ENCODE measurements at places on chromosomes 11 and 22.
A peak's percentile ranks its signal among the peaks of the same experiment; 100 is the strongest.

DNA sequence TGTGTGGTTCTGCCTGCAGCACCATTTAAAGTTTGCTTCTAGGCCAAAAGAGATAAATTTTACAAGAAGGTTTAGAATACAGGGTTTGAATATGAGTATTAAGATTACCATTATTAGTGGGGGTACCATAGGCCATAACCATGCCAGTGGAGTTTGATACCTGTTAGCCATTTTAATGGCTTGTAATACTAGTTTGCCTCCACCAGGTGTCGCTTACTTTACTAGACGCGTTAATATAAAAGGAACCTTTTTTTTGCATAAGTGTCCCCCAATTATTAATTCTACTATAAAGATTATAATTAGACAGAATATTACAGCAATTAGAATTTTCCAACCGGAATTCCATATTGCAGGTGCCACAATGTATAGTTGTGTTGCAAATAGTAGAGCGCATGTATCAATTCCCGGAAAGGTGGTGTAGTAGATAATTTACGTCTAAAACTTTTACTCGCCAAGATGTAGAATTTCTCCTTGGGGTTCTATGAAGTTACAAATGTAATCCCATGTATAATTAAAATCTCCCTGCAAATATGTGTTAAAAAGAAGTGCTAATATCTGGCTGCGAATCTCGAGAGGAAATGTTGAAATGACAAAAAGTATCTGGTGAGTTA lies 16.1 kb downstream of the MS4A6E start:
- DNase-seq: no peak

DNA sequence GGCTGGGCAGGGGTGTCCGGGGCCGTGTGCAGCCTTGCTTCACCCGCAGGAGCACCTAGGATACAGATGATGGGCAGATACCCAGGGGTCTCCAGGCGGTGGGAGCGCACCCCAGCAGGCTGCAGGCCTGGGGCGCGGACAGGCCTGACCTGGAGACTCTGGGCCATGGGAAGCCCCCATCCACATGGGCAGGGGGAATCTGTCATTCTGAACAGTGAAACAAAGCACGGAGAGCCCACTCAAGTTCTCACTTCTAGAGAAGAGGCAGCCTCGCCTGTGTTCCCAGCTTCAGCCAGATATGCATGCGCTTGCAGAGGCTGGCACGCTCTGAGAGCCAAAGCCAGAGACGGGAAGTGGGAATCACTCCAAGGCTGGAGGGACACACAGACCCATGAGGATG lies 333.1 kb downstream of the BRD1 start:
- DNase-seq: no peak

GRCh38 chr11:79237091-79237490 lies 203.7 kb downstream of the TENM4 start:
- DNase-seq: no peak

DNA sequence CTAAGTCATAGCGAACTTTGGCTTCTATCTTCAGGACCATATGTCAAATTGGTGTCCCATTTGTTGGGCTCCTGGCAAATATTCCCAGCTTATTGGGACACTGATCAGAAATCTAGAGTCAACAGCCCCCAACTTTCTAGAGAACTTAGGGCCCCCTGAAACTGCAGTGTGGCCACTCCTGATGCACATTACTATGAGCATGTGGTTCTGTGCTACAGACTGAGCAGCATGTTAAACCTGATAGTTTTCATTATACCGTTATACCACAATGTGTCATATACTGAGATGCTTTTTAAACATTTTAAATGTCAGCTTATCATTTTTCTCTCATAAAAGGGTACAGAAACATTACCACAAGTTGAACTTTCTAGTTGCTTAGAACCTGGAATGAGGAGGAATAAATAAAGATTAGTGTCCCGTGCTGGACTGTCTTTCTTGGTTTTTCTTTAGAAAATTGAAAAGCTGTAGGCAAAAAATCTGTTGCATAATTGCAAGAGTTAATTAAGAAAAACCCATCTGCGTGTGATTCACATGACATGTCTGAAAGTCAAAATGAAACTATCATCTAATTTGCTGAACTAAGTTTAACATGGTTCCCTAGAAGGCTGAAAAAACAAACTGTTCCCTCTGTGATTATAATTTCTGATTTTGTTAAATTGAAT lies 16.4 kb upstream of the CTSC start:
- no peak for DNase-seq

- no peak for DNase-seq
Measured at GRCh38 chr11:117970400-117971024, 15.7 kb upstream of the IL10RA start.

GRCh38 chr11:103683576-103683975 lies 352.9 kb upstream of the DDI1 start:
- DNase-seq: no peak

- no peak for DNase-seq
Measured at GRCh38 chr11:128733440-128734102, 39.7 kb downstream of the FLI1 start.

GRCh38 chr11:8067929-8068575 lies 13.0 kb upstream of the TUB start:
- no peak for DNase-seq

- no peak for DNase-seq
Measured at GRCh38 chr22:18077087-18077638, 627 bp upstream of the PEX26 start.

GRCh38 chr11:79076526-79077115 lies 364.2 kb downstream of the TENM4 start:
- DNase-seq: no peak

- DNase-seq: no peak
Measured at GRCh38 chr11:76215941-76216340, 9.6 kb upstream of the WNT11 start.

DNA sequence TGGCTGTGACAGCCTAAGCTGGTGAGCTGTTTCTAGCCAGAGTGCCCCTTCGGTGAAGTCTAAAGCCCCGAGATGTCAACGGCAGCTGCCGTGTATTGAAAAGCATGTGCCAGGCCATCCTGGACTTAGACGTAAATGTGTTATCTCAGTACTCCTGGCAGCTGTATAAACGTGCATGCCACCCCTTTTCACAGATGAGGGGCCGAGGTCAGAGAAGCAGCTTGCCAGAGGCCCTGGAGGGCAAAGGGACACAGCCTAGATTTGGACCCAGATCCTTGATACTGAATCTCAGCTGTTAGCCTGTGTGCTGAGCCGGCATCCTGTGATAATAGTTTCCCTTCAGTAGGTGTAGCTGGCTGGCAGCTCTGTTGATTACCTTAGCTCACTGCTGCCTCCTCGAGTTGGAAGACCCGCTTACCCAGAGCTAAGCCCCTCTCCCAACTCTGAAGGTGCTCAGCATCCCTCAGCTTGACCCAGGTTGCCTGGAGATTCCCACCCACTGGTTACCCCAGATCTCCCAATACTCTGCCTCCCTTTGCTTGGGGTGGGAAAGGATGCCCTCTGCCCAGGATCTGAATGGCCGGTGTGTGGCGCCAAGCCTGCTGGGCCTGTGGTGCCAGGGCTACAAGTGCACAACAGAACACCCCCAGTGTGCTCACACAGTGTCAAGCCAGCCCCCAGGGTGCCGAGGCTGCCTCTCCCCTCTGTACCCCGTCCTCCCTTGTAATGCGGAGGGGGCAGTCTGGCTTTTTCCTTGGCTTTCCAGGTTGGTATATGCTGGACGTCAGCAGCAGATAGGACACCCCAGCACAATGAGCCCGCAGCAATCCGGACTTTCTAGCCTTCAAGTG lies 59.8 kb upstream of the WNT7B start:
- no peak for DNase-seq

GRCh38 chr11:119085437-119085847 lies 761 bp downstream of the HMBS start:
- DNase-seq: no peak

GRCh38 chr22:46561435-46561905 lies 24.1 kb upstream of the CELSR1 start:
- no peak for DNase-seq

GRCh38 chr11:355581-356458 lies 13.5 kb upstream of the B4GALNT4 start:
- DNase-seq: peak; percentile 85

DNA sequence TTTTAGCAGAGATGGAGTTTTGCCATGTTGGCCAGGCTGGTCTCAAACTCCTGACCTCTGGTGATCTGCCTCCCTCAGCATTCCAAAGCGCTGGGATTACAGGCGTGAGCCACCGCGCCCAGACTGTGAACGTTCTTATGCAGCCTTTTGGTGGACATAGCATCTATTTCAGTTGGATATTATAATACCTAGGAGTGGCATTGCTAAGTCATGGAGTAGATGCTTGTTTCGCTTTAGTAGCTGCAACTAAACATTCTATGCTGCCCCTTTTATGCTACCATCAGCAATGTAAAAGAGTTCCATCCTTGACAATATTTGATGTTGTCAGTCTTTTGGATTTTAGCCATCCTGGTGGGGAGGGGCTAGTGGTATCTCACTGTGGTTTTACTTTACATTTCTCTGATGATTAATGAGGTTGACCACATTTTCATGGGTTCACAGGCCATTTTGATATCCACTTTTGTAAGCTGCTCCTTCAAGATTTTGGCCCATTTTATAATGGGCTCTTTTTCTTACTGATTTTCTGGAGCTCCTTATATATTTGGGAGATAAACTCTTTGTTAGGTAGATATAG lies 16.5 kb upstream of the APOBEC3A start:
- DNase-seq: no peak

- no peak for DNase-seq
Measured at GRCh38 chr22:40444178-40444831, 73.9 kb downstream of the SGSM3 start.

DNA sequence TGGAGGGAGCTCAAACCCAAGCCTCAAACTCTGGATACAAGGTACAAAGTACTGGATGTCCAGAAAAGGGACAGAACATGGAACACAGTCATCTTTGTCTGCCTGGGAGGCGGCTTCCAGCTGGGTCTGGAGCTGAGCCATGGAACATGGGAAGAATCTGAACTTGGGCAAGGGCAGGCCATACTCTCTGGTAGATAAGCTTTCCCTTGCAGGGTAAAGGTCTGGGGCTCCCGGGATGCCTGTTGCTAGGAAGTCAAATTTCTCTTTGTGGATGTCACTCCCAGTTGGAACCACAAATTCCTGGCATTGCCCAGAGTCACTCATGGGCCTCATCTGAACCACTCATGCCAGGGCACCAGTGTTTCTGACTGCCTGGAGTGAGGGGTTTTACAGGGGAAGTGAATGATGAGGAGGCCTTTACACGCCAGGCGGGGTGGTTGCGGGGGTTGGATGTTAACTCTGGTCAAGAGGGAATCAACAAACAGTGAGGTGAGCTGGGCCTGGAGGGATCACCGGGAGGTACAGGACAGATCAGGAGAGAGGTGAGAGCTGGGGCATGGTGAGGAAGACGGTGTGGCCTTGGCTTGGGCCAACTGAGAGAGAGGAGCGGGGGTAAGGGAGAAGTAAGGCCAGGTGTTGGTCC lies 5.7 kb downstream of the FTH1 start:
- no peak for DNase-seq

DNA sequence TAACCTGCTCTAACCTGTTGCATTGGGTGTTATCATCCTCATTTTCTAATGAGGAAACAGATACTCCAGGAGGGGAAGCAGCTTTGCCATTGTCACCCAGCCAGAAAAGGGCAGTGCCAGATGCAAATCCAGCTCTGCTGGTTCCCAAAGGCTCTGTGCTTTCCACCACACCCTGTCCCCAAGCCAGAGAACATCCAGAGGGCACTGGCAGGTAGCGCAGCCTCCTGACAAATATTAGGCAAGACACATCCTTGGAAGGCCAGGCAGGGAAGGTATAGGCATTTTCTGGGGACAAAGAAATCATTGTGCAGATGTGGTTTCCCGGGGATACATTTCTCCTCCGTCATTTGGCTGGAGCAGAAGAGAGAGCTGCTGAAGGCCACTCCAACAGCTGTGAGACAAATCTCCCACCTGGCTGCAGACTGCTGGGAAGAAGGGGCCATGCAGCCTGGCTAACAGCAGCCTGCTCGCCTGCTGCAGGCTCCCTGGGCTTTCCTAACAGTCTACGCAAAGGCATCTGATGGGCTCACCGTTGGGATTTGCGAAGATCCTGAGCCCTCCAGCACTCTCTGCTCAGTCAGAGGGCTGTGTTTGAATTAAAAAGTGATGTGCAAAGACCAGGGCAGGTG lies 93.9 kb upstream of the PITPNB start:
- DNase-seq: no peak

GRCh38 chr11:63643205-63643604 lies 28.0 kb downstream of the ATL3 start:
- DNase-seq: no peak

DNA sequence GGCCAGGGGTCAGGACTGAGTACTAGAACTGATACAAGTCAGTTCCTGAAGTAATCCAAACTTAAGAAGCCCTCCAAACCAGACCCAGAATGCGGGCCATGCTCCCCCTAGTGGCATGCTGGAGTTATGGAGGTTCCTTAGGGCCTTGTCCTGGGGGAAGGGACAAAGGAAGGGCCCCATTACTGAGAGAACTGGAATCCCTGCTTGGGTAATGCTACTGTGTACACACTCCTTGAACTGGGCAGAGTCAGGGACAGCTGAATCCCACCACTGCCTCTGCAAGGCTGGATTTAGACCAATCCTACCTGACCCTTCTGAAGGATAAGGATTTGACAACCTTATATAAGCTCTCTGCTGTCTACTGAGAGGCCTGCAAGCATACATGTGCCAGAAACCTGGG lies 97.3 kb upstream of the AKIP1 start:
- DNase-seq: no peak

GRCh38 chr11:16924826-16925560 lies 89.2 kb downstream of the PLEKHA7 start:
- no peak for DNase-seq

DNA sequence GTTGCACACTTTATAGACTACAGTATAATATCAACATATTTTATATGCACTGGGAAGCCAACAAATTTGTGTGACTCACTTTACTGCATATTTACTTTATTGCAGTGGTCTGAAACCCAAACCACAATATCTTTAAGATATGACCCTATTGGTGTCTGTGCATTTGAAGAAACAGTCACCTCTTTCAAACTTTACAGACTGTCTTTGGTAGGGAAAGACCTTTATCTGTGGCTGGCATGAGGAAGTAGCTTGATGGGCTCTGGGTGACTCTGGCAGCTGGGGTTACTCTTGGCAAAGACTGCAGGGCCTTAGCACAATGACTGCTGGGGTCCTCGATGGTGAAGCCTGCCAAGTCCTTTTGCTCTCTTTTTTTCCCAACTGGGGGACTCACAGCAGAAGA lies 21.3 kb upstream of the ABTB2 start:
- no peak for DNase-seq

- DNase-seq: no peak
Measured at GRCh38 chr11:63619967-63620366, 5.7 kb upstream of the PLAAT3 start.

- no peak for DNase-seq
Measured at GRCh38 chr11:133977067-133977677, 20.4 kb upstream of the IGSF9B start.

GRCh38 chr11:70608568-70609470 lies 210.5 kb downstream of the CTTN start:
- DNase-seq: no peak

GRCh38 chr11:73539506-73540084 lies 58.3 kb downstream of the FAM168A start:
- DNase-seq: no peak

DNA sequence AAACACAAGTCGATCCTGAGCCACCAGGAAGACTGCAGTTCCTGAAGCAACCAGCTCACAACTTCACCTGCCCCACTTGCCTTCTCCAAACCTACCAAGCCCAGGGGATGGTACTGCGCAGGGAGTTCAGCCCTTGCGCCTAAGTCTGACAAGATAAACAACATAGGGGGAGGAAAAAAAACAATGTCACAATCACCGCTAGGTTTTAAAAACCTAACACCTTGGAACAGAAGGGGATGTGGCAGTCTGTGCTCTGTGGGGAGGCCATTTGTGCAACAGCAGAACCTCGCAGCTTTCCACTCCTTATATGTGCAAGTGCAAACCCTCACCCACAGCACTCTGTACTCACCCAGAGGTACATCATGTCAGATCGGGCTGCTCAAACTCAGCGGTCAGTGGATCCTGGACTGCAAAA lies 134.2 kb downstream of the RBFOX2 start:
- DNase-seq: no peak

All from smooth muscle cell of the brain vasculature (primary cell).